ENCODE measurements at places on chromosomes 16 and 17. TPM values are rescaled to one million over a fixed set of nuclear protein-coding genes. Genes with fewer than 3 reads are reported as not detected.

GAST gene
- not detected for total RNA-seq

GPR179 gene
- total RNA-seq = not detected

EXOC7 gene
- total RNA-seq = 114 TPM

ASGR1 gene
- 9.5 TPM for total RNA-seq
